ENCODE measurements at places on chromosomes 1 and 21.

GRCh38 chr1:209305221-209305954 is 278.1 kb upstream of the CAMK1G start:
- no peak for DNase-seq

- DNase-seq: no peak
Observed at GRCh38 chr1:92340154-92340553, 41.3 kb downstream of the RPAP2 start.

- DNase-seq: no peak
Observed at GRCh38 chr1:224175617-224176016, 7.4 kb upstream of the DEGS1 start.

- no peak for DNase-seq
Observed at GRCh38 chr1:173934440-173934839, 17.3 kb upstream of the SERPINC1 start.

GRCh38 chr1:94259635-94260289 is 22.4 kb upstream of the ARHGAP29 start:
- DNase-seq: no peak

GRCh38 chr21:42495027-42495426 is 997 bp downstream of the RSPH1 start:
- no peak for DNase-seq

DNA sequence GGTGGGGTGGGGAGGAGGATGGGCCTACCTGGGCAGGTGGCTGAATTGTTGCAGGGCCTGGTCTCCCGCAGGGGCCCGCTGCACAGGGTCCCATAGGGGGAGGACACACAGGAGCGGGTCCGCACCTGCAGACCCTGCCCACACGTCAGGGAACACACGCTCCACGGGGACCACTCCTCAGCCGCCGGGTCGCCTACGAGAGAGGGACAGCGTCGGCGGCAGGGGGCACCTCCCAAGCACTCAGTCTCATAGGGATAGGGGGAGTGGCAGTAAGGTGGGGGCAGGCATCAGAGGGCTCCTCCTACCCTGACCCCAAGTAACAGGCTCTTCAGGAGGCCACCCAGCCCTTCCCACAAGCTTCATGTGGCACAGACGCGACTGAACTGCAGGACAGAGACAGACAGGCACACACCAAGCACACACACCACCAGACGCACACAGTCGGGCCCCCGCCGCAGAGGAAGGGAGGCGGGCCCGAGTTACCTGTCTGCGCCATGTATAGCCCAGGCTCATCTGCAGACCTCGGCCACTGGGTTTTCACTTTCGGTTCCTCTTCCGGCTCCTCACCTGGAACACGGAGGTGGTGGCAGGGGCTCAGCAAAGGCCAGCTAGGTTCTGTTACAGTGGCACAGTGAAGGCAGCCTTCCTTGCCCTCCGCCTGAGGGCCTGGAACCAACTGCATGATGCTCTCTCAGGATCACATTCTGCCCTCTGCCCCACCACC is 19.8 kb downstream of the ADGRB2 start:
- no peak for DNase-seq

GRCh38 chr21:16709866-16710550 is 802.8 kb upstream of the CXADR start:
- no peak for DNase-seq

DNA sequence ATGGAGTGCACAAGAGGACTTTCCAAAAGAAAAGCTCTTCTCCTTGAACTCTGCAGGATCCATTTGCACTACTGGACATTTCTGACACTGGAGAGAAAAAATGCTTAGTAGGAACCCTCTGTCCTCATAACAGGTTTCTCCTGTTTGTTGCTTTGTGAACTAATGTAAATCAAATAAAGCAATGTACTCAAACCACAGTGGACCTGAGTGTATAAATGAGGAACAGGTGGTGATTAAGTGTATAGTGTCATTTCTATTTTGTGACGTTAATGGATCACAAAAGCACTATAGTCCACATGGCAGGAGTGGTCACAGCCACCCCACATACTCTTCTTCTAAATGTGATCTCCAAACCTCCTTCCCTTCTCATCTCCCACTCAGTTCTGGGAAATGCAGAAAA is 268.4 kb upstream of the DUSP10 start:
- DNase-seq: peak; percentile 84

DNA sequence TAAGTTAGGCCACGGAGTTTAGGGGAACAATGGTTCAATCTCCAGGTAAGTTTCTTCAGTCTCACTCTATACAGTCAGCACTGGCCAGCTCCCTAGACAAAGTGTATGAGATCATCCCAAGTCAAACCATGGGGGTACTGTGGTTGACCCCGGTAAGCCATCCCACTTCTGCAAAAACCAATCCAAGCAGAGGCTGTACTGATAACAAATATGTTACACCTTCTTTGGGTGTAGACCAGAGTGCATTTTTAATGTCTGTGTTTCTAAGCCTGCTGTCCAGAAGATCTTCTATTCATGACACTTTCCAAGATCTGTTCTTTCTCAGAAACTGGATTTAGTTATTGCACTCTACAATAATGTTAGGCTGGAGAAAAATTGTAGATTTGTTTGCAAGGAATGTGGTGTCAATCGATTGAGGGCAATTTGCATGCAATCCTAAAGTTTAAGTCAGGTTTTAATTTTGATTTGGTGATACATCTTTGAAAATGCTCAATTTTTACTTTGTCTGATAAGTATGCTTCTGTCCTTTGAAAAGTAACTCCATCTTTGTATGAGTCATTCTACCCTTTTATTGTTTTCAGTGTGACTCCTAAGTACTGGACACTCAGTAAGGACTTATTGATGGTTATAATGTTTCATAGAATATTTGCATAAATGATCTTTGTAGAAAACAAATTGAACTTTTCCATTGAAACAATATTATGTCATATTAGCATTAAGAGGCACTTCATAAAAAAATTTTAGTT is 152.4 kb downstream of the HLX start:
- DNase-seq: no peak

DNA sequence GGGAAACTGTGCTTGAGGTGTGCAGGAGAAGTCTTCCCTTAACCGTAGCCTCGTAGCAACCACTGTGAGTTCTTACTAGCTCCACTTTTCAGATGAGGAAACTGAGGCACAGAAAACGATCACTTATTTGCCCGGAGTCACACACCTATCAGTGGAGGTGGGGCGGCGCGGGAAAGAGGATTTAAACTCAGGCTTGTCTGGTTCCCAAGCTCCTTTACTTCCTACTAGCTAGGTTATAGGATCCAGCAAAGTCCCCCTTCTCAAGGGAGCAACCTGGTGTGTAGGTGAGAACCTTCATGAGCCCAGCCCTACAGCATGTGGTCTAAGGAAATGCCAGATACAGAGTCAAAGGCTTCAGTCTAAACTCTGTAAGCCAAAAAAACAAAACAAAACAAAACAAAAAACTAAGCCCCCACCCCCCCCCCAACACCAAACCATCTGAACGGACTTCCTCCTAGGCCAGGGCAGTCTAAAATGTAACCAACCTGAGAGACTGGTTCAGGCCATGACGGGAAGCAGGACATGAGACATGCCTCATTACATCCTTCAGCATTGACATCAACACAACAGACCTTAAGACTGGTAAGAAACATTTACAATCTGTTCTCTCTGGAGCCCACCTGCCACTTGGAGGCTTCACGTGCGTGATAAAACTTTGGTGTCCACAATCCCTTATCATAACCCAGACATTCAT is 709 bp upstream of the FBXO42 start:
- DNase-seq: peak; percentile 26

- DNase-seq: no peak
Observed at GRCh38 chr1:157725221-157725577, 24.6 kb upstream of the FCRL3 start.

DNA sequence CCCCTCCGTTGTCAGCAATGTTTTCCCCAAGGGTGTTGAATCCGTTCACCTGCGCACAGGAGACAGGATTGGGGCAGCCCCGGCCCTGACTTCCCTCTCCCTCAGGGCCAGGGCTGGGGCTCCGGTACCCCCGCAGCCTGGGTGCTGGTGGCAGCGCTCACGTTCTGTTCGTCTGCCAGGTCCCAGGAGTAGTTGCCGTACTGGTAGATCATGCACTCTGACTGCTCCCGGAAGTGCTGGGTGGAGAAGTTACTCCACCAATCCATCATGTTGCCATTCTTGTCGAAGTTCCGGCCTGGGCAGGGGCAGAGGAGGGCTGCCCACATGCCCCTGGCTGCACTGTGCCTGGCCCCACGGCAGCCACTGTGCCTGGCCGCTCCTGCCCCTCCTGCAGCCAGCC is 6.1 kb downstream of the PRXL2B start:
- DNase-seq: peak; percentile 70

GRCh38 chr1:16248007-16248436 is 11.0 kb upstream of the CPLANE2 start:
- DNase-seq: no peak

DNA sequence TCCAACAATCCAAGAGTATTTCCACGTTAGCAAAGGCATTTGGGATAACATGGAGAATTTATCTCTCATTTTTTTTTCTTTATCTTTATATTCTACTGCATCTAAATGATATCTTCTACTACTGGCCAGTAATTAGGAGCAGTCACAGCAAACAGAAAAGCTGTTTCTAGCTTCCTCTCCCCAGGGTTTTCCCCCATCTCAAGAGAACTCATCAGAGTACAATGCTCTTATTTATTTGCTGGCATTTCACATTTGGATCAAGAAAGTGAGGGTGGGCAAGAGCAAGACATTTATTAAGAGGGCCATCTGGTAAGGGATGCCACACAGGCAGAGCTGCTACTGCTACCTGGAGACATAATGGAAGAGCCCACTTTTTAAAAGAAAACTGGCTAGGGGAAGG is 368.2 kb downstream of the USH2A start:
- DNase-seq: no peak

- DNase-seq: no peak
Observed at GRCh38 chr1:16171314-16172151, 15.7 kb upstream of the EPHA2 start.

GRCh38 chr1:6497215-6497866 is 5.9 kb upstream of the PLEKHG5 start:
- peak; percentile 66 for DNase-seq

GRCh38 chr1:195970209-195970608 is 638.0 kb downstream of the KCNT2 start:
- DNase-seq: no peak

- DNase-seq: no peak
Observed at GRCh38 chr1:224874775-224875174, 54.7 kb upstream of the DNAH14 start.

DNA sequence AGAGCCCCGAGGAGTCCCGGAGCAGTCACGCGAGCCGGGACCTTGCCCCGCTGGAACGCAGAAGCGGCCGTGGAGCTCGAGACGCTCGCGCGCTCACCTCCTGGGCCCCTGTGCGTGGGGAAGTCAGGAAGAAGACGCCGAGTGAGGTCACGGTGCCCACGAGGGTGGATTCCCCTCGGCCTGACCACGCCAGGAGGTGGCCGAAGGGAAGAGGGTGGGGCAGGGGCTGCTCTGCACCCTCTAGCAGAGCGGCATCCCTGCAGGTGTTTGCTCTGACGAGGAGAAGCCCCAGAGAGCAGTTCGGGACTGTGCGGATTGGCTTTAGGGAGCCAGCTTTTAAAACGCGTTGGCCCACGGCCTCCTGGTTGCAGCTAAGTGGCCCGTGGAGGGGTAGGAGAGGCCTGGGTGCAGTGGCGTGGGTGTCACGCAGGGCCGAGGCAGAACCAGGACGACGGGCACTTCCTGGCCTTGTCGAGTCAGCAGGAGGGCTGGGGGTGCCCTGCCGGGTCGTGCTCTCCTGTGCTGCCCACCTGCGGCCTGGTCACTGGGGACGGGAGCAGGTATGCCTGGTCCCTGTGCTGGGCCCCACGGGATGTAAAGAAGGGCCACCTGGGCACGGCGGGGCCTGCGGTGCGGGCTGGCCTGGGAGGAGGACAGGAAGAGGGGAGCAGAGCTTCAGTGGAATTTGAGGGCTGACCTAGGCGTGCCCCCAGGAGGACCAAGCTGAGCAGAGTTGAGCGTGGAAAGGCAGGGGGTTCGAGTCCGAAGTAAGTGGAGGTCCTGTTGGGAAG is 1.0 kb downstream of the PDXK start:
- peak; percentile 44 for DNase-seq

DNA sequence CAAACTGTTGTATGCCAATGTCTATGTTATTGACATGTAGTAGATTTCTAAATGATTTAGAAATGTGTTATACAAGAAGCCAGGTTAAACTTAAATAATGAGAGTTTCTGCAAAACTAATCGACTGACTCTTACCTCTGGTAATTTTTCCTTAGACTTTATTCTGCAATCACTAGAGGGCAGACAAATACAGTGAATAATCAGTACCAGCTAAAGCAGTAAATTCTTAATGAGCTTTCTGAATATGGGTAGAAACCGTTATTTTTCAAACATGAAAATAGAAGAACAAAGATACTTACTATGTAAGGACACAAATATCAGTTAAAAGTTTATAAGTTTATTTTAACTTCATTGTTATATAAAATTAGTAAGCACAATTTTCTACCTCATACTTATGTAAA is 97.9 kb upstream of the RGS1 start:
- peak; percentile 38 for DNase-seq

DNA sequence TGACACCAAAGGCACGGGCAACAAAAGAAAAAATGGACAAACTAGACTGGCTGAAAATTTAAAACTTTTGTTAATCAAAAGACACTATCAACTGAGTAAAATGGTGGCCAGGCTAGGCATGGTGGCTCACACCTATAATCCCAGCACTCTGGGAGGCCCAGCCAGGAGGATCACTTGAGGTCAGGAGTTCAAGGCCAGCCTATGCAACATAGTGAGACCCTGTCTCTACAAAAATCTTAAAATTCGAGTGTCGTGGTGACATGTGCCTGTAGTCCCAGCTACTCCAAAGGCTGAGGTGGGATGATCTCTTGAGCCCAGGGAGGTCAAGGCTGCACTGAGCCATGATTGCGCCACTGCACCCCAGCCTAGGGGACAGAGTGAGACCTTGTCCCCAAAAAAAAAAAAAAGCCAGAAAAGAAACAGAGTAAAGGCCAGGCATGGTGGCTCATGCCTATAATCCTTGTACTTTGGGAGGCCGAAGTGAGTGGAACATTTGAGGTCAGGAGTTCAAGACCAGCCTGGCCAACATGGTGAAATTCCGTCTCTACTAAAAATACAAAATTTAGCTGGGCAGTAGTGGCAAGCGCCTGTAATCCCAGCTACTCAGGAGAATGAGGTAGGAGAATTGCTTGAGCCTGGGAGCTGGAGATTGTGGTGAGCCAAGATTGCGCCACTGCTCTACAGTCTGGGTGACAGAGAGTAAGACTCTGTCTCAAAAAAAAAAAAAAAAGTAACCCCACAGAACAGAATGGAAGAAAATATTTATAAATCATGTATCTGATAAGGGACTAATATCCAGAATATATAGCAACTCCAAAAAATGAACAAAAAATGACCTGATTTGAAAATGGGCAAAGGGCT is 8.0 kb downstream of the TUT4 start:
- no peak for DNase-seq

DNA sequence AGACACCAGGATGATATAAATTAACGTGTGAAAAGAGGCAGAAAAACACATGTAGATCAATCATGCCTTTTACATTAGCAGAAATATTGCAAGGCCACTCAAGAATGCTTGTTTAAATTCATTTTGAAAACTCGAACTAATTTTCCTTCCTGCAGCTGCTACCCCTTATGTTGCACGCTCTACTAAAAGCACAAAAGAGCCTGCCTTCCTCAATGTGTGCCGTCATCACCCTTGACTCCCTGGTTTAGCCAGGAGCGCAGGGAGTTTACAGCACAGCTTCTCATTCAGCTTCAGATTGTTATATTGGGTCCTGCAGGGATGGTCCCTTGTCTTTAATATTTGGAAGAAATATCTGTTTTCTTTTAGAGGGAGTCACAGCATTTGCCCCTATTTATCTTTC is 10.1 kb upstream of the ST6GALNAC5 start:
- DNase-seq: no peak
